Sigmoid colon (tissue), 7 donors: ENCODE measurements at places on chromosomes 5 and 9. TPM values are rescaled to one million over a fixed set of nuclear protein-coding genes. Genes with fewer than 3 reads are reported as not detected.
A peak's percentile ranks its signal among the peaks of the same experiment; 100 is the strongest.

- DNase-seq, result no peak
Observed at GRCh38 chr9:35898337-35898736, 7.7 kb upstream of the HRCT1 start.

DNA sequence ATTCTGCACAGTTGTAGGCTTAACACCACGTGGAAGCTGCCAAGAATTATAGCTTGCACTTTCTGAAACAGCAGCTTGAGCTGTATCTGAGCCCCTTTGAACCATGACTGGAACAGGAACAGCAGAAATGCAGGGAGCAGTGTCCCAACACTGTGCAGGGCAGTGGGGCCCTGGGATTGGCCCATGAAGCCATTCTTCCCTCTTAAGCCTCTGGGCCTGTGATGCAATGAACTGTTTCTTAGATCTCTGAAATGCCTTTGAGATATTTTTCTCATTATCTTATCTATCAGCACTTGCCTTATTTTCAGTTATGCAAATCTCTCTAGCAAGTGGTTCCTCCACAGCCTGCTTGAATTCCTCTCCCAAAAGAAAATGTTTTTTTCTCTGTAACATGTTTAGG is 87.0 kb upstream of the MTAP start:
- no peak for DNase-seq

- DNase-seq, result no peak
Observed at GRCh38 chr5:79611046-79611829, 1.0 kb upstream of the TENT2 start.

DNA sequence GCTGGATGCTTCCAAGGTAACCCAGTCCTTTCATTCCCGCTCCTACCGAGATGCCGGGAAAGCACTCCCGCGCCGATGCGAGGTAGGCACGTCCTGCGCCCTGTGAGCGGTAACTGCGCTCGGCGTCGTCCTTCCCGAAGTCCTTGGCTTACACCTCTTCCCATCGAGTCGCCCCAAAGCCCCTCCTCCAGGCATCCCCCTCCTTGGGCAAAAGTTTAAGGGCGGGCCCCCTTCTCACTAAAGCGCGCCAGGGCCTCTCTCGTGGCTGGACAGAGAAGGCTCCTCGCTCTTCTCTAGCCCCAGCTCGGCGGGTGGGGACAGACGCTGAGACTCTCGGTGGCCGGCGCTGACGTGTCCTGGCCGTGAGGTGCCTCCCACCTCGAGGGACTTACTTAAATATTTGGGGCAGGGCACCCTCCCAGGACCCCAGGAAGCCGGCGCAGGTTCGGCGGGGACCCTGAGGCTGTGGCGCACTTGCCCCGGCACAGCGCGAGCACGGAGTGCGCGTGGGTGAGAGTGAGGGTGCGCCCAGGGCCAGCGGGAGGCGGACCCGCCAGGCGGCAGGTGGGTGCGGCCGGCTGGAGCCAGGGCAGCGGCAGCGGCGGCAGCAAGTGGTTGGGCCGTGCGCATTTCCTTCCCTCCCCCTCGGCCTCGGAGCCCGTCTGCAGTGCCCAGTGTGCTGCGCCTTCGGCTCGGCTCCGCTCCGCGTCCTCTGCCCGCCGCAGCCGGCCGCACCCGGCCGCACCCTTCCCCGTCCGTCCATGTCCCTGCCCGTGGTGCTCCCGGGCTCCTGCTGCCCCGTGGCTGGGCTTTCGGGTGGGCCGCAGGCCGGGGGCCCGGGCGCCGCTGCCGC is at the start of gene ENTREP1:
ENTREP1 (plus strand) TSS at position 667 of the 853 bp plus-strand sequence; CDS start at position 762, 95 bp downstream.
- peak; percentile 78 for DNase-seq

GRCh38 chr9:124771867-124772679 is 962 bp upstream of the NR6A1 start:
- DNase-seq, result no peak

DNA sequence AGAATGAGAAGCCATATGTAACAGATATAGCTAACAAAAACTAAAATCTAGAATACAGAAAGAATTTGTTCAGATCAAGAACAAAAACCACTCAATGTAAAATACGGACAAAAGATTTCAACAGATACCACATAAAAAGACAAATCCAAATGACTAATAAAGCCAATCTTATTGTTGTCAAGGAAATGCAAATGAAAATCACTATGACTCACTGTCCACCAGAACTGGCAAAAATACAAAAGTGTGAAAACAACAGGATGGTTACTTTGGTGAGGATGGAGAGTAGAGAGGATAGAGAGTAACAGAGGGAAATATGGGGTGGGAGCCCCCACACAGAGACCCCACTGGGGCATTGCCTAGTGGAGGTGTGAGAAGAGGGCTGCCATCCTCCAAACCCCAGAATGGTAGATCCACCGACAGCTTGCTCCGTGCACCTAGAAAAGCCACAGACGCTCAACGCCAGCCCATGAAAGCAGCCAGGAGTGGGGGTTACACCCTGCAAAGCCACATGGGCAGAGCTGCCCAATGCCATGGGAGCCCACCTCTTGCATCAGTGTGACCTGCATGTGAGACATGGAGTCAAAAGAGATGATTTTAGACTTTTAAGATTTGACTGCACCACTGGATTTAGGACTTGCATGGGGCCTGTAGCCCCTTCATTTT is 15.2 kb upstream of the RHOBTB3 start:
- no peak for DNase-seq

DNA sequence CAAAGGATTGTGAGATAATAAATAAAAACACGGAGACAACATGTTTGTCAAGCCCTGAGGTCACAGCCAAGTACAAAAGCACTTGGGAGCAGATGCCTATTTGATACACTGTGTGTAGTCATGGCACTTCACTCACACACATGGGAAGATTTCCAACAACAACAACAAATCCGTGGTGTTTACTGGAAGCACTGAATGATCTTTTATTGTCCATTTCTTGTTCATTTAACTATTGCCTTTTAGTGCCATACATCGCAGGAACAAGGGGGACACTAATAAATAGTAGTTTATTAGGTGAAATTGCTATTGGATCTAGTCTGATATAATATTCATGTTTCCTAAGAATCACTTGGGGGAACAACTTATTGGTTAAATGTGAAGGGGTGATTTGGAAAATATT is 20.4 kb upstream of the GDNF start:
- DNase-seq, result no peak

FAM221B gene
- total RNA-seq, result not detected

- no peak for DNase-seq
Observed at GRCh38 chr5:156893517-156893916, 43.4 kb downstream of the PPP1R2B start.

- DNase-seq, result no peak
Observed at GRCh38 chr9:93593144-93593658, 16.8 kb downstream of the PHF2 start.

ZDHHC11 gene
- total RNA-seq, result 4.3 TPM

DNA sequence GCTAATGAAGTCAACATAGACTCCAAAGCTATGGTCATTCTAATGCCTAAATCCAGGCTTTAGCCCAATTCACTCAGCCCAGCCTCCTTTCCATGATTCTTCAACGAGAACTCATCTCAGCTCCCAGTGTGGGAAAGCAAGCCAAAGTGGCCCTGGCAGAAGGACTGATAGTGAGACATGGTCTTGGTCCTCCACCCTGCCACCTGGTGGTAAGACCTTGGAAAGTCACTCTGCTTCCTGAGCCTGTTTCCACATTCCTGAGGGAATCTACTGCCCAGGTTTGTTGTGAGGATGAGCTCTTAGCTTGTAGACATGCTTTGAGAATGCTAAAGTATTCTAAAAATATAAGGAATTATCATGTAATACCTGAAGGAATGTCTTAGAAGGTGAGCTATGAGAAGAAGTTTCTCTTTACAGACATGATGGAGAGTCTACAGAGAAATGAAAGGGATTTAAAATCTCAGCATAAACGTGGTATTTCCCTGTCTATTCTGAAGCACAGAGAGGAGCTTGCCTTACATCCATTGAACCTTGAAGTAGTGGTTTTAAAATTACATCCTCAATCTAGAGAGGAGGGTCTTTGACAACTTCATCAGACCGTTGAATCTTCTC is 173.5 kb downstream of the TRIM32 start:
- DNase-seq, result peak; percentile 72

DNA sequence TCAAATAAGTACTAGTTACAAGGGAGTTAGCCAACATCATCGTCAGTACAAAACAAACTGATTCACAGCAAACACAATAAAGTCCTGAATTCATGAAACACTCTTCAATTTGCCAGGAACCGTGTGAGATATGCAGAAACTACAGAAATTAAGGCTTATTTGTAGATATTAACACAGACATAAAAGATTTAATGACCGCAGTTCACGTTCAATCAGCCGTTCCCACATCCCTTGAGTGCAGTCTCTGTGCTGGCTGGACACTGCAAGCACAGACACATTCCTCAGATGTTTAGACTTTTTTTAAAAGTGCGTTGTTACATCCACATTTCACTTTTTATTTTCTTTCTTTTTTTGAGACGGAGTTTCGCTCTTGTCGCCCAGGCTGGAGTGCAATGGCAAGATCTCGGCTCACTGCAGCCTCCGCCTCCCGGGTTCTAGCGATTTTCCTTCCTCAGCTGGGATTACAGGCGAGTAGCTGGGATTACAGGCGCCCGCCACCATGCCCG is 566 bp upstream of the CEP78 start:
- no peak for DNase-seq

DNA sequence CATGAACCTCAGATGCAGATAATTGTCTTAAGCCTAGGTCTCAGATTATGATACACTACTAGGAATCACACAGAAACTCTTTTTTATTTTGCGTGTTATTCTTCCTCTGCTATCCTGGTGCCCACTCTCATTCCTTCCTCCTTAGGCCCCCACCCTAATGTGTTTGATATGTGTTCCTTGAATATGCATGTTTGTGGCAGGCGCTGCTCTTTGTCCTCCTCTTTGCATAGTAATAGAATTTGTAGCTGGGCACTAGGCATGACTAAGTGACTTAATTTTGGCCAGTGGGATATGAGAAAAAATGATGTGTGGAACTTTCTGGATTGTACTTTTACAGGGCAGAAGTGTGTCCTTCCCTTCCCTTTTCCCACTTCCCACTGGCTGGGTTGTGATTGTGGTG is 345.1 kb downstream of the RAB3C start:
- no peak for DNase-seq

GRCh38 chr9:133914442-133915342 is 77.4 kb downstream of the VAV2 start:
- DNase-seq, result no peak

NDUFAF2 gene
- 45.1 TPM for total RNA-seq

DNA sequence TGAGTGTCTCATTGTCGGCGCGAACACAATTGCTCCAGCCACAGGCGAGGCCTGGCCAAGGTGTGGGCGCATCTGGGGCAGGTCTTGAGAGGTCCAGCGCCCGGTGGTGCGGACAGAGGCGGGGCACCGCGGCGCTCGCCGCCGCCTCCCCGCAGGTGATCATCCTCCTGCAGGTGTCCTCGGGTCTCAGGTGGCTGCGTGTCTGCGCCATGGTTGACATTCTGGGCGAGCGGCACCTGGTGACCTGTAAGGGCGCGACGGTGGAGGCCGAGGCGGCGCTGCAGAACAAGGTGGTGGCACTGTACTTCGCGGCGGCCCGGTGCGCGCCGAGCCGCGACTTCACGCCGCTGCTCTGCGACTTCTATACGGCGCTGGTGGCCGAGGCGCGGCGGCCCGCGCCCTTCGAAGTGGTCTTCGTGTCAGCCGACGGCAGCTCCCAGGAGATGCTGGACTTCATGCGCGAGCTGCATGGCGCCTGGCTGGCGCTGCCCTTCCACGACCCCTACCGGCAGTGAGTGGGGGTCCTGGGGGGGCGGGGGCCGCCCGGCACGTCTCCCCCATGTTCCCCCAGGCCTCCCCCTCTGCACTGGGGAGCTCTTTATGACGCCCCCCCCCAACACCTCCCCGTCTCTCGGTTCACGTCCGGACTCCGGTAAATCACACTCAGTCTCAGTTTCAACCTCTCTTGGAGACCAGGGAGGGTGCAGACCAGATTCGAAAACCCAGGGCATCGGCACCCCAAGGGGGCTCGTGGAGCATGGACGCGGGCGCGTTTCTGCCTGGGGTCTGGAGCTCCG is 446 bp downstream of the NXNL2 start:
- DNase-seq, result no peak

- DNase-seq, result peak; percentile 94
Observed at GRCh38 chr5:150778517-150779396, at the start of gene SMIM3. SMIM3 (plus strand) TSS chr5:150778757; CDS start chr5:150795441, 16,684 bp downstream.

- no peak for DNase-seq
Observed at GRCh38 chr9:27429917-27430316, 94.2 kb upstream of the IFNK start.
